ENCODE measurements at places on chromosomes 3 and 15.

- no peak for DNase-seq
These were observed 82.9 kb downstream of the IQSEC1 start for GRCh38 chr3:12990306-12990705.

GRCh38 chr3:47650294-47650693 lies 71.6 kb upstream of the CSPG5 start:
- no peak for DNase-seq

GRCh38 chr3:37590328-37591079 lies 271.2 kb upstream of the CTDSPL start:
- DNase-seq: no peak

- DNase-seq: no peak
These were observed 4.3 kb downstream of the ITIH1 start for GRCh38 chr3:52781741-52782140.

DNA sequence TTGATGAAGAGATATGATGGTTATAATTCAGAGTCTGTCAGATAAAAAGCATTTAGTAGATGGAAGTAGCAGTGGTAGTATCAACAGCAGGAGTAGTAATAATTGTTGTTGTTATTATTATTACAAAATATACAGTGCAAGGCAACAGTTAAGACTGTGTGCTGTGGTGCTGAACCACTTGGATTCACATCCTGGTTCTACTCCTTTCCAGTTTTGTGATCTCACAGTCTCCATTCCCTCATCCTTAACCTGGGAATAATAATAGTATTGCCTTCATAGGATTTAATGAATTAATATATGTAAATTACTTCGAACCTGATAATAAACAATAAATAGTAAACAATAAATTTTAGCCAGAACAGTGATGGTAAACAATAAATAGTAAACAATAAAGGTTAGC lies 37.1 kb upstream of the TSC22D2 start:
- no peak for DNase-seq

Measured in NCI-H187 treated with DMSO at 0.1 percent for 48 hours (cell line).